Activated T-cell treated with anti-CD3 and anti-CD28 coated beads, Interleukin-2, amount 50 U/mL, for 24 hours (primary cell): ENCODE measurements at places on chromosomes 12 and 14.

DNA sequence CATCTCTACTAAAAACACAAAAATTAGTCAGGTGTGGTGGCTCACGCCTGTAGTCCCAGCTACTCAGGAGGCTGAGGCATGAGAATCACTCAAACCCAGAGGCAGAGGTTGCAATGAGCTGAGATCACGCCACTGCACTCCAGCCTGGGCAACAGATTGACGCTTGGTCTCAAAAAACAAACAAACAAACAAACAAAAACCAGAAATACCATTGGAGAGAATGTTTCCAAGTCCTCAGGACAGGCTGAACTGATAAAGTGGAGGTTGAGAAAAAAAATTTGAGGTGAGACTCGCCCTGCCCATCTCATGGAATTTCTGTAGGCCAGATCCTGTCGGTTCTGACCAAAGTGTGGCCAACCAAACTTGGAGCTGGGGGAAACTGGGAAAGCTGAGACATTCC, 30.6 kb upstream of the NFYB start:
- DNase-seq, result no peak

DNA sequence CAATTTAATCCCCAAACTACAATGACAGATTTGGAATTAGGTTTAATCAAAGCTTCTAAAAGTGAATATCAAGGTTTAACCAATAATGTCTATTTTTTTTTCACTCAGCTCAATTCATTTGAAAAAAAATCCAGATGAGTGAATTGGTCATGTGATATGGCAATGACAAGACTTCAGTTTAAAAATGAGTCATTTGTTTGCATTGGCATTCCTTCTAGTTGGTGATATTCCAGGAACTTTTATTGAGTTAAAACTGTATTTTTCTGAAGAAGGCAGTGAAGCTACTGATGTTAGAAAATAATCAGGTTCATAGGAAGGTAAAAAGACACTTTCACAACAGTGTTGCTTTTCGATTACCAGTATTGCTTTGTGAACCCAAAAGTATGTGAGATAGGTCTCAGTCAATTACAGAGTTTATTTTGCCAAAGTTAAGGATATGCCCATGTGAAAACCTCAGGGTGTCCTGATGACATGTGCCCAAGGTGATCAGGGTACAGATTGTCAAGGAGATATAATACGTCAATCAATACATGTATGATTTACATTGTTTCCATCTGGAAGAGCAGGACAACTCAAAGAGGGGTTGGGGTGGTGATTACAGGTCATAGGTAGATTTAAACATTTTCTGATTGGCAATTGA, 1214.9 kb downstream of the GALC start:
- no peak for DNase-seq

DNA sequence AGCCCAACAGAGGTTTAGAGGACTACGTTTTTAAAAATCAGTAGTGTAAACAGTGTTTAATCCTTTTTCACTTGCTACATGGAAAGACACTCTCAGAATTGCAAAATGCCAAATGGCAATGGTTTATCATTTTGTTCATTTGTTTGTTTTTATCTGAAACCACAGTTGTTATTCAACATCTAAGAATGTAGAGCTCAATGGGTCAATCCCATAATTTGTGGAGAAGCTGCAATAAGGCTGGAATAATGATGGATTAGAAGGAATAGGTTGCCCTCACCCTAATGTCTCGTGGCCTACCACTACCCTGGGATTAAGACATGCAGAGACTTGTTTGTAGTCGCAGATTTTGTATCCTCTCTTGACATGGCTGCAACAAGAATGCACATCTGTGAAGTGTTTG, 115.7 kb downstream of the LLPH start:
- DNase-seq, result no peak

- DNase-seq, result peak; percentile 50
Measured at GRCh38 chr14:72892103-72892878, 1.6 kb downstream of the DPF3 start.
